ENCODE measurements at places on chromosomes 4 and X.

- DNase-seq, result no peak
These were observed 88.3 kb upstream of the PDLIM3 start for GRCh38 chr4:185623444-185624258.

DNA sequence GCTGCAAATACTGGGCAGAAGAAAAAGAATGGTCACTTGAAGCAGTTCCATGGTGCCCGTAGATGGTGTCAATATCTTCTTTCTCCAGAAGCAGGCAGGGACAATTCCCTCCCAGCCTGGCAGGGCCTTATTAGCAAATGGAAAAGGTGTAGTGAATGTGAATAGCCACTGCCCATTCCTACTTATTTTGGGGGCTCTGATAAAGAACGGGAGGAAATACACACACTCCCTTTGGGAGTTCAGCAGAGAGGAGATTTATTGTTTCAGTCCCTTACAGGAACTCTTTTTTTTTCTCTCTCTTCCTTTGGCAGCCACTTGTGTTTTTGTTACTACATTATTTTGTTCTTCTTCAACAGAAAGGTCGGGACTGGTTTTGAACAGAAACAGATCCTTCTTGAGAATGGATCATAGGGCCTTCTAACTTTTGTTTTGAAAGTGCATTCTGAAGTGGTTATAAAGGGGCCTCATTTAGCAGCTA, at the start of gene EMCN:
Gene EMCN (minus strand): TSS at position 159 of the 478 bp plus-strand sequence. CDS start 108 bp downstream, at position 51.
- DNase-seq, result no peak

DNA sequence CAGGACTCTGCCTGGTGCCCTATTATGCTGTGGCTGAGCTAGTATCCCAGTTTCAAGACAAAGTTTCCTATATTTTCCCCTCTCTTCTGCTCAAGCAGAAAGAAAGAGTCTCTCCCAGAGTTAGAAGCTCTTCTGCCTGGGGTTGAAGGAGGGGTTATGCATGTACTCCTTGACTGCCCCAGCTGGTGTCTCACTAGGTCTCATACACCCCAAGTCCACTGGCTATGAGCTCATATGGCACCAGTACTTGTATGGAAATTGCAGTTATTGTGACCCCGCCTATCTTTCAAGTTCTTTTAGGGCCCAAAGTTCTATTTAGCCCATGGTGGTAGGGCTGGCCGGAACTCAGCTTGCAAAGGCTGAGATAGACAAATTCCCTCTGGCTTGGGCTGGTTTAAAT, 131.8 kb downstream of the NBDY start:
- no peak for DNase-seq

DNA sequence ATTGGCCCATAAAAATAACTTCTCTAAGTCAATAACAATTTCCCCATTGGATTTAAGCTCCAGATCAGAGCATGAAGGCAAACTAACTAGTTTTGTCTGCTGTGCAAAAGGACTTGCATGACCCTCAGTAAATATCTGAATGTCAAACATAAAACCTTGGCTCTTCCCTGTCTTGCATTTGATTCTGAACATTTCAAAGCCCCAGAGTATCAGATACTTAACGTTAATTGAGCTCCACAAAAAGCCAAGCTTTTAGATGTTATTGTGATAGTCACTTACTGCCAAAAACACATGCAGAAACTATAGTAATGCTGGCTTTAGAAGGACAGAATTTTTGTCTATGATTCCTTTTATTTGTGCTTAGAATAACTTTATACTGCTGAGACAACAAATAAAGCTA, 664.2 kb downstream of the ADGRL3 start:
- DNase-seq, result no peak

DNA sequence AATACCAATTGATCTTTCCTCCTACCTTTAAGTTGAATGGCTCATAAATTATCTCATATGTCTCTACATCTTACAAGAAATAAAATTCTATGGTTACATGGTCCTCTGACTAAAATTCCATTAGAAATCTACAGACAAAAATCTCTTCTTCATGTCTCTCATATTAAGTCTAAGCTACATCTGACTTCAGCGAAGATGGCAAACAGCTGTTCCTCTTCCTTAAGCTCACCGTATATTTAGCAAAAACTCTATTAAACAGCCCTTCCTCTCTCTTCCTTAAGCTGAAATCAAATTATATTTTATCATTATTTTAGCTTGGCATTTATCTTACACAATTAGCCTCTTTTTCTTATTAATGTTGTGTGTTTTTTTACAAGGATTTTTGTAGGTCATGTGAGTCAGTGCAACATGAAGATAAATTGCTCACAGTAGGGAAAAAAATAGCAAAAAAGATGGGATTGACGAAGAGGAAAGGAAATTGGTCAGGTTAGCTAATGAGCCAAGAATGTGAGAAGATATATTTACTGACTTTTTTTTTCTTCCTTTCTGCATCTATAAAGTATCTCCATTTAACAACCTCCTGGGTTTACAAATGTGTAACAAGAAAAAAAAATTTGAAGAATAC, 2412.8 kb downstream of the ARAP2 start:
- no peak for DNase-seq

DNA sequence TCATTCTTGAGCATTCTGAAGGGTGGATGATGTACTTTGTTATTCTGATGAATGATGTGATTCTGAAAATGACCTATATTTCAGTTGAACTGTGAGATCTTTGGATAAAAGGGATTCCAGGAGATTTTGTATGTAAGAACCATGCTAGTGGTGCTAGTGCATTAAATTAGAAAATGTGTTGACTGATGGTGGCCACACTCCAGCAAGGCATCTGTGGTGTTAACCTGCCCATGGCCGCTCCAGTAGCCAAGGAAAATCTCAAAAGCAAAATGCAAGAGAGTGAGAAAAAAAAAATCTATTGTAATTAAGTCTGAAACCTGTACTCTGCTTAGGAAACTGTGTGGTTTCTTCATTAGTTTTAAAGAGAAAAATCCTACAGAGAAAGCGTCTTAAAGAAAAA, 93.5 kb downstream of the WWC2 start:
- no peak for DNase-seq

DNA sequence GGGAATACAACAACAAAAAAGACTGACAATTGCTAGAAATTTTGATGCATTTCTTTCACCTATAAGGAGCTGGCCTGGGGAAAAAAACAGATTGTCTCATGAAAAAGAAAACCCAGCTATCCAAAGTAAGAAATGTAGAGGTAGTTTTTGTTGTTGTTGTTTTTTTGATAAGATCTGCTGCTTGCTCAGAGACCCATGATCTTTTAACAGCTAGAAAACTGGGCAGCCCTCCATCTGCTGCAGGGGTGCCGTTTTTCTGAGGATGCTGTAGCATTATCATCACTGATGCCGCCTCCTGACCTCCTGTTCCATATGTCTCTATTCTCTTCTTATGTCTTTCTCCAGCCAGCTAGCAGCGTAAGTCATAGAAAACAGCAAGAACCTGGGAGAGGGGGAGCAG, 98.3 kb downstream of the BMPR1B start:
- DNase-seq, result no peak

DNA sequence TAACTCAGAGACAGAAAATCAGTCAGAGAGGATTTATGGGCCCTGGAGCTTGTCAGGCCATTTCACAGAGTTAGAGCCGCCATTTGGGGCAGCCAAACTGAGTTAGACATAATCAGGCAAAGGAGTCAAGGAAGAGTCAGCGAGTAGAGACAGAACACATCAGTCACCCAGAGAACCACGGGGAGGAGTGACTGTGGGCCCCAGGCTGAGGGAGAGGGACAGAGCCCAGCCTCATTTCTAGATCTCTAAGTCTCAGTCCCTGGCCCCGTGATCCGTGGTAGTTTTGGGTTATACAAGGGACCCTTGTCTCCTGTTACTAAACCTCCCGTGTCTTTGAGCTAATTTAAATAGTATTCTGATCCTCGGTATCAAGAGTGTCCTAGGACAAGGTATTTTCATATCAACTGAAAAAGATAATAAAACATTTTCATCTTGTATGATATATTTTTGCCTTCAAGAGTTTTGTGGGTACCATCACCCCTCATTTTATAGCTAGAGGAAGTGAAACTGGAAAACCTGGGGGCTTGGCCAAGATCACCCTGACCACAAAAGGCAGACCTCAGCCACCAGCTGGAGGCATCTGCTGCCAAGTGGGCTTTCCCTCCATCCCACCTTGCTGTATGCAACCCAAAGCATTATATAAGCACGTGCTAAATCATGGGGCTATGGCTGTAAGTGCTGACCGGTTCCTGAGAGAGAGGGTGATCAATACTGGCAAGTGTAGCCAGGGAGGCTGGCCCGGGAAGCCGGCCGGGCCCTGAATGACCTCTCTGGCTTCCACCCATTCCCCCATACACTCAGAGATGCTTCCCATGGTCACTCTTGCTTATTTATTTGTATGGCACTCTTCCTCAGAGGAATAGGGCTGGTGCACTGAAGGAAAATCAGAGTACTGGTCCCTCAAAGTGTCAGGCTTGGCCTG, 204.1 kb downstream of the BCOR start:
- no peak for DNase-seq

GRCh38 chr4:118931786-118932185, 43.1 kb downstream of the SYNPO2 start:
- no peak for DNase-seq
